NCI-H1930 (cell line): ENCODE measurements at places on chromosomes 16 and 17.

- DNase-seq = peak; percentile 39
These were observed 192.8 kb downstream of the MAP2K6 start for GRCh38 chr17:69607162-69607834.

- DNase-seq = no peak
These were observed 1.0 kb upstream of the ARMC5 start for GRCh38 chr16:31458073-31458843.

GRCh38 chr17:78264590-78264989, 33.2 kb downstream of the TMEM235 start:
- no peak for DNase-seq

GRCh38 chr17:39198186-39198566, 707 bp upstream of the CACNB1 start:
- DNase-seq = no peak

DNA sequence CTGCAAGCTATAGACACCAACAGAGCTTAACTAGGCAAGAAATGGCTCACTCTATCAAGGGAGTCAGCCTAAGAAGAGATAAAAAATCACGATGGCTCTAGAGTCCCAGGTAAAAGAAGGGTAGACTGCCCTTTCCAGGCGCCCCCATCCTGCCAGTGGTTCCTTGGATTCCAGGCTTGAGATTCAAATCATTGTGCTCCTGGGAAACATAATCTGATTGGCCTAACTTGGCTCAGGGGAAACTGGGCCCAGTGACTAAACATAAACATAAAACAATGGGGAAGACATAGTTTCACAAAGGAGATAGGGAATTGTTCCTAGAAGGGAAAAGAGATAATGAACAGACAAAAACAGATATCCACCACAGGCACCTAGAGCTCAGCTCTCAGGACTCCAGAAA, 56.4 kb downstream of the ZNF18 start:
- DNase-seq = no peak
